ENCODE measurements at places on chromosomes 7 and 10.

DNA sequence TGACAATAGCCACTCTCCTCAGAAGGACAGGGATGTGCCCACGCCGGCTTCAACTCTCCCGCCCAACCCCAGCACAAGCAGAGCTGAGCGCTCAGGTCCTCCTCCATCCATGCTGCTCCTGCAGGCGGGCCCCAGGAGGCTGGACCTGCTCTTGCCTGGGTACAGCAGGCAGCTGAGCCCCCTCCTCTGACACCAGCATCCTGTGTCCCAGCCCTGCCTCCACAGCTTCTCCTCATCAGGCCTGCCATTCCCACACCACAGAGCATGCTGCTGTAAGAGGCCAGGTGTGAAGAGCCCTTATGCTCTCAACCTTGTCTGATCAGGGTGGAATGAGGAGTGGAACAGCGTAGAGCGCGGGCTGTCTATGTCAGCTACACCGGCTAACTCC lies 302.2 kb downstream of the PTPRN2 start:
- no peak for DNase-seq

DNA sequence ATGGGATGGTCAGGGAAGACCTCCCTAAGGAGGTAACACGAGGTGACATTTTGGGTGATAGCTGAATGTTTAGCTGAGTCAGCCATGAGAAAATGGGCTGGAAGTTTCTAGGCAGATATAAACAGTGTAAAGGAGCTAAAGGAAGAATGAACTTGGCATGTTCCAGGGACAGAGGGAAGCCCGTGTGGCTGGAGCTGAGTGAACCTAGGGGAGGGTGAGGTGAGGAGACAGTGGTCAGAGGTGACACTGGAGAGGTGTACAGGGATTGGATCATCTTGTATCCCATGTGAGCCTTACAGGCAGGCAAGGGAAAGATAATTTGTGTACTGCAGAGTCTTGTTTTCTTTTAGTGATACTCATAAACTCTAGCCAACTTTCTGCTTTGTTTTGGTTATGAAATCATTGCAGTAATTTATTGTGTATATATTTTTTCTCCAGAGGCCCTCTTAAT lies 1.8 kb downstream of the STARD3NL start:
- no peak for DNase-seq

DNA sequence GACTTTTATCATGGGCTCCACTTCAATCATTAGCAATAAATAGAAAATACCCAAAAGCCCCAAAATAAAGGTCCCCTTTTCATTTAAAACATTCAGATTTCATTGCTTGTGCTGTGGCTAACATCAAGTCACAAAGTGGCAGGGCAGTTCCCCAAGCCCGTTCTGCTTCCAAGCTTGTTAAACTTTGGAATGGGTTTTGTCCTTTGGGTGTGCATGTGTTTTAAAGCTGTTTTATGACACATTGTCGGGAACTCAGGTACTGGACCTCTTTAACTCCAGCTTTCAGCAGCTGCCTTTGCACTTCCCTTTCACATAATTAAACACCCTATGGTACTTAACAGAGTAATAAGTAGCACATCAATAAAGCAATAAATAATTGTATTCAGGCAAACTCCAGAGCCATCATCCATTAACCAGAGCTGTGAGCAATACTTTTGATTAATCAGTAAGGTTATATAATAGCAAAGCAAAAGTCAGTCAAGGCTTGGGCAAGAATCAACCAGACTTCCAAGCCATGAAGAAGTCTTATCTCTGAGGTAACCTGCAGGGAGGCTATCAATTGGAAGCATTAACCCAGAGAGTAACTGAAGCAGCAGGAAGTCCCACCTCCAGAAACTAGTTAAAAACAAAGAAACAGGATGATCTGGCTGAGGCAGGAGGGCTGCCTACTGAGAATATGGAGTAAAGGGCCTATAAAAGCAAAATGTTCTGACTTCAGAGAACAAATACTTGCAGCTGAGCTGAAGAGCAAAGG lies 56.1 kb upstream of the ARID5B start:
- DNase-seq = no peak

GRCh38 chr10:29859521-29860130 lies 199.8 kb downstream of the JCAD start:
- DNase-seq = no peak

DNA sequence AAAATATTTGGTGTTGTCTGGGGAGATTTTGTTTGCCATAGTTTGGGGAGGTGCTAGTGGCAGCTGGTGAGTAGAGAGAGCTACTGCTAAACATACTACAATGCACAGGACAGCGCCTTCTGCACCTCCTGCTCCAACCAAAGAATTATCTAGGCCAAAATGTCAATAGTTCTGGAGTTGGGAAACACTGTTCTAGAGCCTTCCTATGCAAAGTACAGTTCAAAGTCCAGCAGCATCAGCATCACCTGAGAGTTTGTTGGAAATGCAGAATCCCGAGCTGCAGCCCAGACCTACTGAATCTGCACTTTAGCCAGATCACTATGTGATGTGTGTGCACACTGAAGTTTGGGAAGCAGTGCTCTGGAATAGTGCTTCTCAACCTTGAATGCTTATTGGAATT lies 290.7 kb downstream of the TCF7L2 start:
- DNase-seq = no peak

DNA sequence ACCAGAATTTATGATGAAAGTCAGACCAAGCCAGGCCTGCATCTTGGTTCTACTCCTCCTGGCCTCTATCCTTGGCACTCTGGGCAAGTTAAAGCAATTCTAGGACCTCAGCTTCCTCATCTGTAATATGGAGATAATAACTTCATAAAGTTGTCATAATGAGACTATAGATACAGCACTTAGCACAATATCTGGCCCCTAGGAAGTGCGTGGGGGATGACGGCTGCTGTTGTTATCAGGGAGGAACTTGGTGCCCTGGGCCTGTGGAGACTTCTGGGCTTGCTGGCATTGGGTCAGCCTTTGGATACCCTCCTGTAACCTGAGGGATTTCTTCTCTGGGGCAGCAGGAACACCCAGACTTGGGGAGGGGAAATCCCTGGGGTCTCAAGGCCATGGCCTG lies 27.6 kb downstream of the PFKFB3 start:
- DNase-seq = no peak

DNA sequence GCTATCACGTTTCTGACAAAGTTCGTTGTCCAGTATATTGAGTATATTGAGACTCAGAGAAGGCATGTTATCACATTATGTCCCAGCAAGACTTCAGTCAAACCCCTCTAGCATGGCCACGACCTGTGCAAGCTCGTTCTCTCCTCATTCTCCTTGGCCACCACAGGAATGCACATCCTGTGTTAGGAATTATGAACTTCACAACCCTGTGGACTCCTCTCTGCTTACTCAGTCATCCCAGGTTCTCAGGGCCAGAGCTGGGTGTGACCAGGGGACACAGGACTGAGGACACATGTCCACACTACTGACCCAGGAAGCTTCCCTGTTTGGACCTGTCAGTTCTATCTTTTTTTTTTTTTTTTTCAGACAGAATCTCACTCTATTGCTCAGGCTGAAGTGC lies 4.4 kb downstream of the SH2D4B start:
- no peak for DNase-seq

GRCh38 chr7:158726277-158726807 lies 21.7 kb upstream of the NCAPG2 start:
- DNase-seq = no peak

DNA sequence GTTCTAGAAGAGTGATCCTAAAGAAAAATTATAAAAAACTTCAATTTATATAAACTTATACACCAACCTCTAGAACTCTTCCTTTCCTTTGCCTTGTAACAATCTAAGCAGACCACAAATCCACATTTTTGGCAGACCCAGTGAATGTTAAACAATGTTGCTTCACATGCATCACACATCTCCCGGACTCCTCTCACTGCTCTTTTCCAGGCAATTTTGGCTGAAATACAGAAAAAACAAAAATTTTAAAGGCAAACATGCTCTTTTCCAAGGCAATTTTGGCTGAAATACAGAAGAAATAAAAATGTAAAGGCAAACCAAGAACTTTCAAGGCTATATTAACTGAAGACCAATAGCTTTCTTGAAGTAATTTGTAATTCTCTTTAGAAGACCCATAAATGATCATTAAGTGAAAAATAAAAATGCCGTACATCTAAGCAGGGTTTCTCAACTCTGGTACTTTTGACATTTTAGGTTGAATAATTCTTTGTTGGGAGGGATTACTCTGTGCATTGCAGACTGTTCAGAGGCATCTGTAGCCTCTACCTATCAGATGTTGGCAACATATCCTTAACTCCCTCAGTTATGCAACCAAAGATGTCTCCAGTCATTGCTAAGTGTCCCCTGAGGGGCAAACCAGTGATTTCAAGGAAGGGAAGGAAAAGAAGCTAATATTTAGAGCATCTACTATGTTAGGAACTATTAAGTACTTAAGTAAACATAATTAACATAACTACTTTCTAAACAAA lies 64.4 kb downstream of the NRBF2 start:
- no peak for DNase-seq

GRCh38 chr7:114644455-114644854 lies 229.8 kb downstream of the FOXP2 start:
- no peak for DNase-seq

DNA sequence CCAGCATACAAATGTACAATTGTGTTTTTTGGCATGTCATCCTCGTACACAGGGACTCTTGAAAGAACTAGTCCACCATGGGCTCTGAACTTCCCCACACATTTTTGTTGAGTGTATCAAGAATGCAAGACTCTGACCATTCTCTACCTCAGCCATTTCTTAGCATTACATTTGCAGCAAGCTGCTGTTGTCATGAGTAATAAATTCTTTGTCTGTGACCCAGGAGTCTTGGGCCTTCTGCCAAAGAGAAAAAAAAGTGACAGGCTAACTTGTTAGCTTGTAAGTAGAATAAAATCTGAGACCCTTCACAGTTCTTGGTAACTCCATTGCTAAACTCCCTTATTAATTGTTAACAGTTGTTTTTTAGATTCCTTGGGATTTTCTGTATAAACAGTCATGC lies 542.3 kb upstream of the MBL2 start:
- no peak for DNase-seq

DNA sequence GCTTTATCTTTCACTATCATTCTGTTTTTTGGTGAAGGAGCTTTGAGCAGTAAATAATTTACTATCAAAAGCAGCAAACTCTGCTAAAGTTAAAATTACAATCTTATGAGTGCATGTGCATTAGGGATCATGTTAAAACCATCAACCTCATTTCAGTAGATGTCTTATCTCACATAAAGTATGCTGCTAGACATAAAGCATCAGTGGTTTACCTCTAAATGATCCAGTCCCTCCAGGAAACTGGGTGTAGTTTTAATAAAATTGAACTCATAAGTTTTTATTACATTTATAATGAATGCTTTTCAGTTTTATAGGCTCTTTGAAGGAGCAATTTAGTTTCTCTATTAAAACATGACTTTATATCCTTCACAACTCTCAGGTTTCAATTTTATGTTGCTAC lies 108.7 kb downstream of the LRRN3 start:
- DNase-seq = no peak

DNA sequence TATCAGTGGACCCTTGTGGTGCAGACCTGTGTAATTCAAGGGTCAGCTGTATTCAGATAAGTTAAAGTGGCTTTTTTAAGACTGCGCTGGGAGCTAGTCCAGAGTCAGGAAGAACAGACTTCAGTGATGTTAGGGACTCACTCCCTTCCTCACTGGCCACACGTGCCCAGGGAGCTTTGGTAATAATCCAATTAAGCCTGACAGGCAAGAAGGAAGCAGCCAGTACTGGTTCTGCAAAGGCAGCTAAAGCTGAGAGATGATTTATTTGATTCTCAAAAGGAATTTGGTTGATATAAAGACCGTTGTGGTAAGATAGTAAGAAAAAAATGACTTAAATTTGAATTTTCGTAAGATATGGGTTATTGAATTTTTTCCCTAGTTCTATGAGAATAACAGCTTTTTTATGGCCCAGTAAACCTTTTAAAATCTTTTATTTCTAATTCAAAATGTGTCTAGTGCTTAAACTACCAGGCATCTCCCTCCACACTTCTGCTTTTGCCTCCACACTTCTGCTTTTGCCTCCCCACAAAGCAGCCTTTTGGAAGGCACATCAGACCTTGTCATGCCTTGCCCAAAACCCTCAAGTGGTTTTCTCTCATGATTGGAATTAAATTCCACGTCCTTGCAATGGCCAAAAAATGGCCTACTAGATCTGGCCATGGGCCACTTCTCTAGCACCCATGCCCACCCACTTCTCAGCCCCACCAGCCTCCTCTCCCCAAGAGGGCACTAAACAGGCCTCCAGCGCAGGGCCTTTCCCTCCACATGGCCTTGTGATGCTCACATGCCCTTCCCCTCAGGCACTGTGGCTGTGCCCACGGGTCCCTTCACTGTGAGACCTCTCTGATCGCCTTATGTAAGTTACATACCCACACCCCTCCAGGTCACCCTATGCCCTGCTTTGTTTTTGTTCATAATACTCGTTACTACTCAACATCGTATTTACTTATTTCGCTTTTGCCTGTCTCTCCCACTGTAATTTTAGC lies 92.5 kb downstream of the POU6F2 start:
- no peak for DNase-seq

- no peak for DNase-seq
Observed at GRCh38 chr7:110947408-110947807, 143.5 kb upstream of the LRRN3 start.

DNA sequence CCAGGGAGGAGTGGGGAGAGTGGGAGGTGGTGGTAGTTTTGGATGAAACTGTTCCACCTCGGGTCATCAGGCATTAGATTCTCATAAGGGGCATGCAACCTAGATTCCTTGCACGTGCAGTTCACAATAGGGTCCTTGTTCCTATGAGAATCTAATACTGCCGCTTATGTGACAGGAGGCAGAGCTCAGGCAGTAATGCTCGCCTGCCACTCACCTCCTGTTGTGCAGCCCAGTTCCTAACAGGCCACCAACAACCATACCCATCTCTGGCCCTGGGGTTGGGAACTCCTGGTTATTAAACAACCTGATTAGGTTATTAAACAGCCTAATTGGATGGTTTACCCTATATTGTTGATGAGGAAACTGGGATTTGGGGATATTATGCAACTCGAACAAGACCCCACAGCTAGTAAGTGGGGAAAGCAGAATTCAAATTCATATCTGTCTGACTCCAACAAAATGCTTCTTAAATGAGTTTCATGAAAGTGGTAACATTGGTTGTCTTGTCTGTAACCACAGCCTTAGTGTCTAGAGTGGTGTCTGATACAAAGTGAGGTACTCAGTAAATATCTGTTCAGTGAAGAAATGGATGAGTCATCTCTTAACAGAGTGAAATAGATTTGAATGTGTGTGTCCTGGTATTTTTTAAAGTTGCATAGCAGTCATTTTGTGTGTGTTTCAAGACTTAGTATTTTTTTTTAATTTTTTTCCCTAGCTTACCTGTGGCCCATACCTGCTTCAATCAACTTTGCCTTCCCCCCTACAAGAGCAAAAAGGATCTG lies 101.6 kb downstream of the HECTD2 start:
- DNase-seq = no peak

- DNase-seq = no peak
Observed at GRCh38 chr10:33643042-33643441, 308.6 kb upstream of the NRP1 start.
